ENCODE measurements at places on chromosomes 12 and 14.

DNA sequence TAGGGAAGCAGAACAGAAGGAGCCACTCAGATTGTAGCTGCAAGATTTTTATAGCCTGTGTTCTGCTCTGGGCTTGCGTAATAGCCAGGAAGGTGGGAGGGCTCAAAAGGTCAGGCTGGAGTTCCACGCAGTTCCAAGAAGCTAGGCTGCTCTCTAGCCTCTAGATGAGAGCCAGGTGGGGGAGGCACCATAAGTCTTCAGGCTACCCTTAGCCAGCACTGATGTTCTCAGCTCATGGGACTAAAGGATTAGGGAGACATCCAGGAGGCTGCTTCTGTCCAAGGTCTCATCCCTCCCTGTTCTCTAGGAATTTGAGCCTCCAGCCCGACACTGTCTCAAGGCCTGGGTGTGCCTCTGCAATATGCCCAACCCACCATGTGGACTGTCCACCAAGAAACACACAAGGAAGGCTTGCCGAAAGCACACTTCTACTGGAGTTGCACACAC, 1.7 kb downstream of the LMBR1L start:
- H3K27me3 ChIP-seq: no peaks in the 10 kb centered on the region
- peak overlapping the region; percentile 94 for H3K4me3 ChIP-seq
- H3K4me1 ChIP-seq: peaks cover 33% of the 10 kb centered on the region
- DNase-seq: no peak
- peaks cover 6% of the 10 kb centered on the region for H3K36me3 ChIP-seq

DNA sequence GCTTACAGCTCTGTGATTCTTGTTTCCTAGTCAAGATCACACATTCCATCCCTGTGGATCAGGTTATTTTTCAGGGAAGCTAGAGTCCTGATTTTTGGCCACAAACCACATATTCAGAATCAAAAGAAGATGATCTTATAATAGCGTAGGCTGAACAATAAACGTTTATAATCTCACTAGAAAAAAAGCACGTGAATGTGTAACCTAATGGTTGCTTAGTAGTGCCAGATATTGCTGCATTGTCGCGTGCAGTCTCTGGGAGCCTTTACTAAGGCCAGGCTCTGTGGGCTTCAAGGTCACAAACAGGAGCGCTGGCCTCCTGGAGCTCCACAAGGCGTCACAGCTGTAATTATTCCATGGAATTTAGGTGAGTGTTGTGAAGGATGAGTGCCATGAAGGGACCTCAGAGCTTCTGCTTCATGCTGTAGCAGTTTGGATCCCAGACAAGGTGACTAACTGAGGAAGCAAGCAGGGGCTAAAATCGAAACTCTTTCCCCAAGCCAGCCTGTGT, 17.4 kb downstream of the CDKN1B start:
- peaks cover 25% of the 10 kb centered on the region for H3K4me1 ChIP-seq
- peaks cover 3% of the 10 kb centered on the region for H3K36me3 ChIP-seq
- no peaks in the 10 kb centered on the region for H3K27me3 ChIP-seq
- H3K4me3 ChIP-seq: no peak overlapping the region
- no peak for DNase-seq

DNA sequence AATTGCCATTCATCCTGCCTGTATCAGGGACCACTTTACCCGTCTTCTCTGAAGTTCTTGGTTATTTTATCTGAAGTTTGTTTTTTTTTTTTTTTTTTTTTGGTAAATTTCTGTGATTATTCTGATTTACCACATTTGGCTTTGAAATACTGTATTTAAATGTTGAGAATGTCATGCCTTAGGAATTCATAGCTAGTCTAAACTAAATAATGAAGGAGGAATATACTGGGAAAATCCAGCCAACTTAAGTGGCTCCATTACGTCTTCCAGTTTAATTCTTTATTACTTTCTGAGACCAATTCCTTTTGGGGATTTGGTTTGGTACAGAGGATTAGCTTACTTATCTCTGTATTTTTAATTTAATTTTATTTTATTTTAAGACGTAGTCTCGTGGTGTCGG, 60.3 kb upstream of the KCNMB4 start:
- peaks cover 35% of the 10 kb centered on the region for H3K36me3 ChIP-seq
- no peak overlapping the region for H3K27ac ChIP-seq
- H3K4me1 ChIP-seq: peaks cover 21% of the 10 kb centered on the region

- no peaks in the 10 kb centered on the region for H3K36me3 ChIP-seq
- no peaks in the 10 kb centered on the region for H3K4me1 ChIP-seq
- DNase-seq: no peak
- H3K27ac ChIP-seq: no peak overlapping the region
- H3K4me3 ChIP-seq: no peak overlapping the region
These were observed 41.7 kb downstream of the RPH3A start for GRCh38 chr12:112833267-112833666.

- H3K4me1 ChIP-seq: no peaks in the 10 kb centered on the region
These were observed 55.7 kb upstream of the OVCH1 start for GRCh38 chr12:29552994-29553748.

GRCh38 chr12:92470608-92471021, 232.2 kb upstream of the PLEKHG7 start:
- H3K27ac ChIP-seq: peak overlapping the region; percentile 91
- peaks cover 50% of the 10 kb centered on the region for H3K4me1 ChIP-seq
- peak overlapping the region; percentile 73 for H3K4me3 ChIP-seq

DNA sequence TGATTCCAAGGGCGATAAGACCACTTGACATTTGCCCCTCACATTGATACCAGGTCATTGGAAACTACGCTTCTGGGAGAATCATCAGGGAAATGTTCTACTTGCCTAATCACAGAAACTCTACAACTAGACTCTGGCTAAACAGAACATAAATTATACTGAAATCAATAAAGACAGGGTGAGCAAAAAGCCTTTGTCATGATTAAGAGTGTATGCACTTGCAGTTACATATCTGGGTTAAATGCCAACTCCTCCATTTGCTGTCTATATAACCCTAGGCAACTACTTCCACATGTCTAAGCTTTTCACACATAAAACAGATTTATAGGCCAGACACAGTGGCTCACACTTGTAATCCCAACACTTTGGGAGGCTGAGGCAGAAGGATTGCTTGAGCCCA, 125.7 kb downstream of the PHLDA1 start:
- no peaks in the 10 kb centered on the region for H3K36me3 ChIP-seq
- DNase-seq: no peak
- peaks cover 3% of the 10 kb centered on the region for H3K27me3 ChIP-seq
- H3K27ac ChIP-seq: no peak overlapping the region
- no peak overlapping the region for H3K4me3 ChIP-seq

- DNase-seq: no peak
- H3K36me3 ChIP-seq: no peaks in the 10 kb centered on the region
- H3K4me1 ChIP-seq: no peaks in the 10 kb centered on the region
- H3K4me3 ChIP-seq: no peak overlapping the region
- no peak overlapping the region for H3K27ac ChIP-seq
These were observed 188.0 kb upstream of the E2F7 start for GRCh38 chr12:77253321-77253720.

GRCh38 chr12:19031032-19031431, 98.5 kb upstream of the PLEKHA5 start:
- DNase-seq: no peak
- no peak overlapping the region for H3K4me3 ChIP-seq
- H3K27me3 ChIP-seq: no peaks in the 10 kb centered on the region
- H3K36me3 ChIP-seq: no peaks in the 10 kb centered on the region
- no peaks in the 10 kb centered on the region for H3K4me1 ChIP-seq

DNA sequence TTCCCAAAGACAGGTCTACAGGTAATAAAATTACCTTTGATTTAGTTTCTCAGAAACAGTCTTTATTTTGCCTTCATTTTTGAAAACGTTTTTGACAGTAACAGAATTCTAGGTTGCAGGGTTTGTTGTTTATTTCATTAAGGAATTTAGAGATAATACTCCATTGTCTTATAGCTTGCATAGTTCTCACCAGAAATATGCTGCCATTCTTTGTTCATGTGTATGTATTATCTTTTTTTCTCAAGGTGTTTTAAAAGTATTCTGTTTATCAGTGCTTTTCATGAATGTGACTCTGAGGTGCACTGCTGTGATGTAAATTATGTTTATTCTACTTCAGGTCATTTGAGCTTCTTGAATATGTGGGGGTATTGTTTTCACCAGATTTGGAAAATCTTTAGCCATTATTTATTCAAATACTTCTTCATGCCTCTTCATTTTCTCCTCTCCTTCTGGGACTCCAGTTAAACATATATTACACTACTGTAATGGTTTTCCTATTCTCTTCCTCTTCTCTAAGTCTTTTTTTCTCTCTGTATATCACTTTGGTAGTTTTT, 32.7 kb downstream of the ZNF605 start:
- no peak overlapping the region for H3K4me3 ChIP-seq
- H3K27ac ChIP-seq: no peak overlapping the region
- H3K36me3 ChIP-seq: peaks cover 30% of the 10 kb centered on the region
- no peaks in the 10 kb centered on the region for H3K27me3 ChIP-seq
- no peaks in the 10 kb centered on the region for H3K4me1 ChIP-seq
- no peak for DNase-seq

- no peak overlapping the region for H3K4me3 ChIP-seq
- H3K27me3 ChIP-seq: no peaks in the 10 kb centered on the region
- DNase-seq: peak; percentile 83
These were observed 23.7 kb upstream of the DHRS4 start for GRCh38 chr14:23929822-23930294.

- no peak overlapping the region for H3K27ac ChIP-seq
- no peak overlapping the region for H3K4me3 ChIP-seq
- no peaks in the 10 kb centered on the region for H3K36me3 ChIP-seq
- no peak for DNase-seq
- no peaks in the 10 kb centered on the region for H3K4me1 ChIP-seq
These were observed 53.4 kb downstream of the PRKAB1 start for GRCh38 chr12:119721306-119721705.

- peaks cover 29% of the 10 kb centered on the region for H3K36me3 ChIP-seq
- no peaks in the 10 kb centered on the region for H3K27me3 ChIP-seq
- no peak overlapping the region for H3K4me3 ChIP-seq
- H3K4me1 ChIP-seq: no peaks in the 10 kb centered on the region
These were observed 36.2 kb downstream of the HSP90AA1 start for GRCh38 chr14:102050625-102051024.

DNA sequence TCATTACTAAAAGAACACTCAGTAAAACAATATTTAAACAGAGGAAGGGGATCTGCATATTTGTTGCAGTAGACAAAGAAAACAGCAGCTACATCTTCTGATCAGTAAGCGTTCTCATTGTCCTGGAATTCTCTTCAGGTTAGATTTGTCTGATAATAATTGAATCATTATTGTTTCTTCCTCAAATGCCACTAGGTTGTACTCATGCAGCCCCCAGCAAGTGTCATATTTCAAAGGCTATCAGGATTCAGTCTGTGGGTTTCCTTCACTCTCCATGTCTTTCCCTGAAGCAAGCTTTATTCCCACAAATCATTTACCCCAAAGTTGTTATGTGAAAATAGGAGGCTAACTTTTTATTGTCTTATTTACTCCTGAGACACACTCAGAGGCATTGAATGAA, 14.7 kb downstream of the PIK3C2G start:
- no peaks in the 10 kb centered on the region for H3K27me3 ChIP-seq
- no peaks in the 10 kb centered on the region for H3K4me1 ChIP-seq
- H3K27ac ChIP-seq: no peak overlapping the region
- H3K36me3 ChIP-seq: no peaks in the 10 kb centered on the region
- no peak for DNase-seq

GRCh38 chr12:104579718-104580495, 123.2 kb downstream of the CHST11 start:
- no peak overlapping the region for H3K4me3 ChIP-seq
- peaks cover 4% of the 10 kb centered on the region for H3K36me3 ChIP-seq
- H3K27me3 ChIP-seq: no peaks in the 10 kb centered on the region
- no peak for DNase-seq

GRCh38 chr12:81164827-81165226, 86.9 kb downstream of the ACSS3 start:
- H3K4me3 ChIP-seq: no peak overlapping the region
- H3K4me1 ChIP-seq: no peaks in the 10 kb centered on the region
- DNase-seq: no peak
- no peak overlapping the region for H3K27ac ChIP-seq
- H3K36me3 ChIP-seq: no peaks in the 10 kb centered on the region

DNA sequence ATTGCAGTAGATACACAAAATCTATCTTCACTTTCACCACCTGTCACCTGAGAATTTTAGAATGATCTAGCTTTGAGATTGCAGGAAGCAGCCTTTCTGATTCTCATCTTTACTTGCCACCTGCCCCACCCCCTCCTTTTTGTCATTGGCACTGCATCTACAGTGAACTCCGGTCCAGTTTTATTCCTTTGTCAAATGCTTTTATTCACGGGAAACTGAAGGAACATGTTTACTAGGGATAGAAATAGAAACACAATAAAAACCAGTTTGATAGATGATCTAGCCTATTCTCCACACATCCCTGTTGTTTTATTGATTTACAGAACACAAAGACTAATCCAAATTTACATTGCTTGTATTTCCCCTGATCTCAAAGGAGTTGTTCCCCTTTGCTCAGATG, 471.7 kb upstream of the STXBP6 start:
- no peak overlapping the region for H3K4me3 ChIP-seq
- H3K36me3 ChIP-seq: no peaks in the 10 kb centered on the region
- H3K27ac ChIP-seq: no peak overlapping the region
- H3K4me1 ChIP-seq: no peaks in the 10 kb centered on the region

DNA sequence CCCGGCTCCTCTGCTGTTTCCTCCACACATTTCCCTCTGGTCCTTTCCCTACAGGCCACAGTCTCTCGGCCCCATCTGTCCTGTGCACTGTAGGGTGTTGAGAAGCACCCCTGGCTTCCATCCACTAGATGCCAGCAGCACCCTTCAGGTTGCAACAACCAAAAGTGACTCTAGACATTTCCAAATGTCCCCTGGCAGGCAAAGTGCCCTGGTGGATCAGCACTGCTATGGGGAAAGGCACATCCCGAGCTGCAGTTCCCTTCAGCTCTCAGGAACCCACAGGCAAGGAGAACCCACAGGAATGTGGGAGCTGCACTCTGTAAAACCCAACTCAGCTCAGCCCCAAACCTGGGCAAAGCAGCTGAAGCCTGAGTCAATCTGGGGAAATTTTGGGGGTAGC, 77.0 kb downstream of the RBM19 start:
- H3K36me3 ChIP-seq: peaks cover 32% of the 10 kb centered on the region
- H3K4me3 ChIP-seq: no peak overlapping the region
- DNase-seq: no peak
- H3K27ac ChIP-seq: no peak overlapping the region
- peaks cover 2% of the 10 kb centered on the region for H3K4me1 ChIP-seq
- H3K27me3 ChIP-seq: no peaks in the 10 kb centered on the region

- peaks cover under 1% of the 10 kb centered on the region for H3K27me3 ChIP-seq
- H3K36me3 ChIP-seq: no peaks in the 10 kb centered on the region
- no peaks in the 10 kb centered on the region for H3K4me1 ChIP-seq
- DNase-seq: no peak
- no peak overlapping the region for H3K4me3 ChIP-seq
These were observed 94.5 kb downstream of the TTC7B start for GRCh38 chr14:90721619-90722305.
